ENCODE measurements at places on chromosomes 4 and X.

- no peak for DNase-seq
Measured at GRCh38 chr4:81666491-81666890, 194.8 kb upstream of the RASGEF1B start.

DNA sequence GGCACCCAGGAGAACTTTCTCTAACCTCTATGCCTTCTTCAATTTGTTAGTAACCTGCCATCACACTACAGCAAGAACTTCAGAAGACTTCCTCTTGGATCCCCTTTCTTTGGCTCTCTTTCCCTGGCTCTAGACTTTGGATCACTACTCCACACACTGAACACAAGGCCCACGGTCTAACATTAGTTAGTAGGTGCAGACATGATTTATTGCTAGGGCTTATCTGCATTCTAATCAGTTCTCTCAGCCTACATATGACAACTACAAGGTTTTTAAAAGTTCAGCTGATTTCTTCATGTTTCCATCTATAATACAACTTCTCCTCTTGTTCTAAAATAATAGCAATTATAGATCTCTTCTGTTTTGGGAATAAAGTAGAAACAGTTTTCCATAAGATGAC lies 209.1 kb upstream of the ANXA10 start:
- DNase-seq, result no peak

- no peak for DNase-seq
Measured at GRCh38 chr4:17546222-17546621, 30.8 kb upstream of the LAP3 start.

DNA sequence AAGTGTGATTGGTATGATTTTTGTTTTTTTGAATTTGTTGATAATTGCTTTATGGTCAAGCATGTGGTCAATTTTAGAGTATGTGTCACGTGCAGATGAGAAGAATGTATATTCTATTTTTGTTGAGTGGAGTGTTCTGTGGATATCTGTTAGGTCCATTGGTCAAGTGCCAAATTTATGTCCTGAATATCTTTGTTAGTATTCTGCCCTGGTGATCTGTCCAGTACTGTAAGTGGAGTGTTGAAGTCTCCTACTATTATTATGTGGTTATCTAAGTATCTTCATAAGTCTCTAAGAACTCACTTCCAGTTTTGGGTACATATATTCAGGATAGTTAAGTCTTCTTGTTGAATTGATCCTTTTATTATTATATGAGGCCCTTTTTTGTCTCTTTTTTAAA lies 372.9 kb upstream of the MAOA start:
- no peak for DNase-seq

GRCh38 chr4:147794787-147795413 lies 63.0 kb downstream of the ARHGAP10 start:
- no peak for DNase-seq

GRCh38 chrX:150568320-150569154 lies at the start of gene MTM1:
MTM1 (plus strand) TSS chrX:150568621; CDS start chrX:150592615, 23,994 bp downstream.
- peak; percentile 15 for DNase-seq

DNA sequence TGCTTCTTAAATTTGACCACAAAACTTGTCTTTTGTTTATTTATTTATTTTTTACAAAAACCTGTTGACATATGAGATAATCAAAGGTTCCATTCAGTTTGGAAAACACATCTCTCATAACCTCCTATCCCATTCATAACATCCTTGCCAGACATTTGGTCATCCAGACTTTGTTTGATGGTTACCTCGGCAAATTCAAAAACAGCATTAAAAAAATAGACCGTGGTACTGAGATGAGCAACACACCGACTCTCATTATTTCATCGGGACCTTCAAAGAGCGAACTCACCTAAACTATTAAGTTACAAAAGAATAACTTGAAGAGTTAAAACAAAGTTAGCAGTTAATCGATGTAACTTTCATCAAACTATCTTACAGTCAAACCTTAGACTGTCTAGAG lies 85.8 kb upstream of the RPS6KA3 start:
- DNase-seq, result no peak

GRCh38 chrX:5876984-5877596 lies 351.6 kb downstream of the NLGN4X start:
- DNase-seq, result no peak

DNA sequence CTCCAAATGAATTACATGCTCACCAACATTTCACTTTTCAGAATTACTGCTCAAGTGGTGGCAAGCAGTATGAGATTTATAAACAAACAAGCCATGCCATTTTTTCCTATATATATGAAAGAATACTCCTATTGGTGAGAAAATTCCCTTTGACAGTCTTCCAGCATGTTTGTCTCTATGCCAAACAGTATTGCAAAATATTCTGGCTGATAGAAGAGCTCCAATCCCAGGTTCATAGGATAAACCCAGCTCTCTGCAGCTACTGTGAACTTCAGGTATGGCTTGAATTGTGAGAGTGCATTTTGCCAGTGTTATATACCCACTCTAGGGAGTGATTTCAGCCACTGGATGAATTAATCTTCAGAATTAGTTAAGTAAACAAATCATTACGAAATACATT lies 108.8 kb downstream of the MAGEC2 start:
- no peak for DNase-seq

DNA sequence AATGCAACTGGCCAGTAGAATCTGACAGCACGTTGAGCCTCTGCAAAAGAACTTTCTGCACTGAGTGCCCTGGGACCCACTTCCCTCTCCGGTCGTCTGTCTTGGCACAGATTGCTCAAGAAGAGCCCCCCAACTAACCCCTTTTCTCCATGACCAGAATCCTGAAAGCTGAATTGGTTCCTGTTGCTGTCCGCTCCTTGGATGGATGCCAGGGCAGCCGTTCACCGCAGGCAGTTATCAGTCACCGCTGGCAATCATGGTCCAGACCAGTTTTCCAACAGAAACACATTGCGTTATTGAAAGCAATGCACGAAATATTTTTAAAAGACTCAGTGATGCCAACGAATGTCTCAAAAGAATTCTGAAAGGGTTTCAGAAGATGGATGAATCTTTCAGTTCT lies 733.7 kb upstream of the FRG1 start:
- DNase-seq, result no peak
